Natural killer cell treated with Interleukin-12 subunit alpha and Interleukin-12 subunit beta and Interleukin-15 and Interleukin-18, amount 100 ng/mL, for 72 hours (primary cell): ENCODE measurements at places on chromosomes 12 and 14. TPM values are rescaled to one million over a fixed set of nuclear protein-coding genes. Genes with fewer than 3 reads are reported as not detected.

PRPH gene
- total RNA-seq = not detected

- no peak for DNase-seq
Measured at GRCh38 chr12:70469221-70469820, 103.2 kb downstream of the KCNMB4 start.

GALNT16 gene
- total RNA-seq = 0.05 TPM

- no peak for DNase-seq
Measured at GRCh38 chr12:22206111-22206728, 128.3 kb downstream of the ST8SIA1 start.

- DNase-seq = no peak
Measured at GRCh38 chr14:104870368-104871144, 5.5 kb downstream of the CEP170B start.

- no peak for DNase-seq
Measured at GRCh38 chr14:55071870-55072640, 20.6 kb downstream of the MAPK1IP1L start.

- no peak for DNase-seq
Measured at GRCh38 chr14:100780646-100781355, 45.1 kb upstream of the MEG3 start.

- no peak for DNase-seq
Measured at GRCh38 chr12:15910468-15910863, 666 bp upstream of the DERA start.

TMEM253 gene
- total RNA-seq = not detected

DNA sequence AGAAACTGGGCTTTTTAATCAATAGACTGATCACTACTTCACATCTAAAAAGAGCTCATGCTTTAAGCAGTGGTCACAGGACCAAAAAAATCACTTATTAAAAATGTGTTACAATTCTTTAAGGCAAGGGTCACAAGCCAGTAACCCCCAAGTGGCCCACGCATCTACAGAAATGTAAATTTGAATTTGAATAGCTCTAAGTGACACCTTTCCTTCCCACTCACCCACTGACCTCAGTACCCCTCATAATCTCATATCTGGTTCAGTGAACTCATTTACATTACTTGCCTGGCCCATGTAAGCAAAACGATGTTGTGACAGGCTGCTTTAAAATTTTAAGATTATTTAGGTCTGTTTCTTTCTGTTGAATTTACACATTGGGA, 27.4 kb downstream of the NELL2 start:
- no peak for DNase-seq

GLI1 gene
- 0.61 TPM for total RNA-seq

SERPINA5 gene
- not detected for total RNA-seq
